ENCODE measurements at places on chromosomes 2 and 18.

DNA sequence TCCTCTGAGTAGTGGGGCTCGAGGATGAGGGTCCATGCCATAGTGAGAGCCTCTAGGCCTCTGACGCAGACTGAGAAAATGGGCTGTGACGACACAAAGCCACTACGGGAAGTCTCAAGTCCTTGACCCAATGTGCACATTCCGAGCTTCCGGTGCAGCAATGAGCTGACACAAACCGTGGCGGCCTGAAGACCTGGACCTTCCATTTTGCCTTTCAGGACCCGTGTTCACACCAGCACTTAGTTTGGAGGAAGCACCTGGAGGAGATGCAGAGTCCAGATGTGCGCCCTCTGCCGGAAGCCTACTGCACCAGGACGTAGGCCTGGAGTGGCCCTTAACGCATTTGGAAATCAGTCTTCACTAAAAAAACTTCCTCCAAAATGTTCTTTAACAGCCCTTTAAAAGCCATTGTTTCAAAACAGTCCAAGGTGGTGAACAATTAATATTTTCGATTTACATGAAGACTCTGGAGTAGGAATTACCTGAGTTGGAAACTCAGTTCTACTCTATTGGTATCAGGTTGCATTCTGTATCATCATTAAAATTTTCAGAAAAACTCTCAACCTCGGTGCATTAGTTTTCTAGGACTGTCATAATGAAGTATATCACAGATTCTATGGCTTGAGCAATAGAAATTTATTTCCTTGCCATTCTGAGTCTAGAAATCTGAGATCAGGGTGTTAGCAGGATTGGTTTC lies 33.9 kb downstream of the BMP10 start:
- peak; percentile 26 for DNase-seq

DNA sequence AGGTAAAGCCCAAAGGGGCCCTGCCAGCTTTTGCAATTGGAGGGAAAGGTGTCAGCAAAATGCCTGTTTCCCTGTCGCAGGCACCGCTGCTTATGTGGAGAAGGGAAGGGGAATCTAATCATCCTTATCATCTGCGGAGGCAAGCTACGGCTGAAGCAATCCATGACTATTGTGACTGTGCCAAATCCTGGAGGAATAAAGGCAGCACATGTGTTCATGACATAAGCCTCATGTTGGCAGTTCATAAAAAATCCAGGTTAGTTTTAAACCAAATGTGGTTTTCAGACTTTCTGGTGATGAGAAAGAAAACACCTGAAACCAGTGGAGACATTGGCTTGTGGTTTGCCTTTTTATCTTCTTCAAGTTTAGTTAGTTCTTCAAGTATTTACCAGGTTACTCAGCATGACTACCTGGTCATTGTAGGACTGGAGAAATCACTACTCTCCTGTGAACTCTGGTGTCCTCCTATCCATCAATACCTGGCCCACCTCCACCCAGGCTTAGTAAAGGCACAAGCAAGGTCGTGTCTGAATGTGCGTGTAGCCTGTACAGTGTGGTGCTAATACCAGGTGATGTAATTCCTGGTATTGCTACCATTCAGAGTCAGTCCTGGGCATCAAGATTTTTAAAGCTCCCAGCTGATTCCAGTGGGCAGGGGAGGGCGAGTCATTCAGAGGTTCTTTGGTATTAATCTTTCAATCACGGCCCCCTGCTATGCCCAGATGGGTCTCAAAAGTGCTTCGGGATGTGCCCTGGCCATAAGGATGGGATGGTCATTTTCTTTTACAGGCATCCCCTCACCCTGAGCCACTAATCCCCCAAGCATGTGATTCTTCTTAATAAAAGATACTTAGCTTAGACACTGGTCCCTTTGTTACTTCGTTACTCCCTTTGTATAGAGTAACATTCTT lies 96.8 kb downstream of the TGFA start:
- no peak for DNase-seq

- no peak for DNase-seq
These were observed 464.0 kb downstream of the FBXO15 start for GRCh38 chr18:73683409-73684238.

- no peak for DNase-seq
These were observed 24.5 kb downstream of the UGP2 start for GRCh38 chr2:63866009-63866709.

GRCh38 chr2:71250935-71251334 lies 24.0 kb upstream of the PAIP2B start:
- no peak for DNase-seq

GRCh38 chr2:157895531-157895930 lies 19.4 kb upstream of the ACVR1 start:
- DNase-seq: no peak

GRCh38 chr2:10658041-10658913 lies 31.5 kb downstream of the NOL10 start:
- no peak for DNase-seq

DNA sequence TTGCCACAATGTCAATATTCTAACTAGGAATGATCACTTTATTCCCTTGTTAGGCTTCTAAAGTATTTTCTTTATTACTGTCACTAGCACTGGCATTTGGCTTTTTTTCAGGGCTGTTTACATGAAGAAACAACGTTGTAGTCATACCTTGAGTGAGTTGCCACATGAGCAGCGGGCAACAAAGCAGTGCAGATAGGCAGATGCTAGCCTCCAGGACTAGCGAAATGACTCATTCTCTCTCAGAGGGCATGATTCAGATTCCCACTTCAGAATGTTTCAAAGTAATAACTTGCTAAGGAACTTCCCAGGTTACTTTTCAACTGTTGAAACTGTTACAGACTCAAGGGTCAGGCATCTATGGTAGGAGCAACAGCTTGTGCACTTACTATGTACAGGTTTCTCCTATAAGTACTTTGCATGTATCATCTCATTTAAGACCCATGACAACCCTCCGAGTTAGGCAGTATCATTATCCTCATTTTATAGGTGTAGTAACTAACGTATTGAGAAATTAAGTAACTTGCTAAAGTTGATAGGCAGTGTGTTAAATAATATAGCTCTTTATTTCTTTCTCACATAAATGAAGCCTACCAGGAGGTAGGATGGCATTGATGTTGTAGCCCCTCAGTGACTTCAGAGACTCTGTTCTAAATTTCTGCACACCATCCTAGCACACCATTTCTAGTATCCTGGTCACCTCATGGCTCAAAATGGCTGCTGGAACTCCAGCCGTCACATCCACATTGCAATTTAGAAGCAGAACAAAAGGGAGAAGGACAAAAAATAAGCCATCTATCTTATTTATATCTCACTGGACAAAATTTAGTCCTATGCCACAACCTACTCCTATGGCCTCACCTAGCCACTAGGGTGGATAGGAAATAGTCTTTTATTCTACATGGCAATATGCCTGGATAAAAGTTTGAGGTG lies 83.3 kb downstream of the ICOS start:
- DNase-seq: peak; percentile 22

DNA sequence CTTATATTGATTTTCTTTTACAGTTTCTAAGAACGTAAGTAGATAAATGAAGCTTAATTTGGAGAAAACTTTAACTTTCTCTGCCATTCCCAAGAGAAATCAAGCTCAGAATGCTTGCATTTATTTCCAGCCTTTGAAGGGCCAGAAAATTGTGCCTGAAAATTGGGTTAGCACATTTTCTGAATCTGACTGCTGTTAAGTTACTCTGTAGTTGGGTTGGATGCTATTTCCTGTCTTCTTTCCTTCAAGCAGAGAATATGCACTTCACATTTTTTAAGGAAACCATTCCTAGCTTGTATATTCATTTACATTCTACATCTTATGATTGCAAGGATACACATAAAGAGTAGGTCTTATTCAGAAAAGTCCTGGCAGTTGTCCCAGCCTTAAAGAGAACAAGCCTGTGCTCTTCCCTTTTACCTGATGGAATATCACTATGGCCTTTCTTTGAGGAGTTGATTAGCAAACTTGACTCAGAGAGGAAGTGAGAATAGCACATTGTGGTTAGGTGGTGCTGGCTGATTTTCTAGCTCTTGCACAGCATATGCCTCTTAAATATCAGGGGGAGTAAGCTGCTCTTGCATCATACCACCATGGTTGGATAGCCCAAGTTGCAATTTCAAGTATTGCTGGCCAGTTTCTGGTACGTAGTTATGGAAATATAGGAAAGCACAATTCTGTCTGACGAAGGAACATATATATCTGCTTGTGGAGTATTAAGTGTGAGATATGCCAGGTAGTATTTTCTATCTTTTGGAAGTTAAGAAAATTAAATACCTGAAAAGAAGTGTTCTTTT lies 133.7 kb downstream of the COMMD1 start:
- DNase-seq: peak; percentile 5

- DNase-seq: no peak
These were observed 109.7 kb upstream of the PKDCC start for GRCh38 chr2:41937921-41938708.

- DNase-seq: no peak
These were observed 87.2 kb downstream of the PPP1R1C start for GRCh38 chr2:182072861-182073260.

DNA sequence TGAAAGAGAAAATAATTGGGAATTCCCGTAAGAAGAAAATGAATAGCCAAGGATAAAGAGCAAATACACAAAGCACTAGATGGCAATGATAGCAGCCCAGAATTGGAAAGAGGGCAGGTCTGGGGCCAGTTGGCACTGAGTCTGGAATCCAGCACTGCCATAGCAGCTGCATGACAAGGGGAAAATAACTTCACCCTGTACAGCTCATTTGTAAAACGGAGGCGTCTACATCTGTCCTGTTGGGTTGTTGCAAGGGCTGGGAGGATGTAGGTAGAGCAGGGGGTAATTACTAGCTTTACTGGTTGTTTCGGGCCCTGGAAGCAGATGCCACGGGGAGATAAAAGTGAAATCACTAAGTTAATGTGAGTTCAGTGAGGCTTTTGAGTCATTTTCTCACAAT lies 110.0 kb upstream of the RASGRP3 start:
- DNase-seq: no peak

- no peak for DNase-seq
These were observed 113.5 kb downstream of the NDUFA10 start for GRCh38 chr2:239911641-239912071.

DNA sequence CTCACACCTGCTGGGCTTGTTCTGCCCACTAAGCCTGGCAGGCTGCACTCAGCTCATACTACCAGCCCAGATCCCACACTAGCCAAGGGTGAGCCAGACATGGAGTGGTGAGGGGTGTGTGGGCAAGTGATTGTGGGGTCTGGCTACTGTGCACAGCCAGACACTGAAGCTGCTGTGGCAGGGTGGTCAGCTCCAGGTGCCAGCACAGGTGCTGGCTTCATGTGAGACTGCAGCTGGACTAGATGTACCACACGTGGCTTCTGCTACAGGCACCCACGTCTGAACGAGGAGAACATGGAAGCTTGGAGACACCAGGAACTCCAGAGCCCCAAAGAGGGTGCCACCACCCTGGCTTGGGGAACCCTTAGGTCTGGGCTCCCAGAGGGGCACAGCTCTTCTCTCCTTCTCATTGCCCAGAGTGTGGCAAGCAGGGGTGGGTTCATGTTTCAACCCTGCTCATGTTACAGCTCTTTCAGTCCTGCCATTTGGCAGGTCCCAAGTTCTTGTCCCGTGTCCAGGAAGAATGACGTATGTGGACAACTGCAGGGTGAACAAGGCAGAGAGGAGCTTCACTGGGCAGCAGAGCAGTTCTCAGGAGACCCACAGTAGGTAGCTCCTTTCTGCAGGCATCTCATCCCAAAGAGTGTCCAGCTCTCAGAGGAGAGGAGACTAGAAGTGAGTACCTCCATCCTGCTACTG lies 1624.2 kb upstream of the TMEFF2 start:
- no peak for DNase-seq

- DNase-seq: no peak
These were observed 99.3 kb downstream of the TPO start for GRCh38 chr2:1512321-1513289.

DNA sequence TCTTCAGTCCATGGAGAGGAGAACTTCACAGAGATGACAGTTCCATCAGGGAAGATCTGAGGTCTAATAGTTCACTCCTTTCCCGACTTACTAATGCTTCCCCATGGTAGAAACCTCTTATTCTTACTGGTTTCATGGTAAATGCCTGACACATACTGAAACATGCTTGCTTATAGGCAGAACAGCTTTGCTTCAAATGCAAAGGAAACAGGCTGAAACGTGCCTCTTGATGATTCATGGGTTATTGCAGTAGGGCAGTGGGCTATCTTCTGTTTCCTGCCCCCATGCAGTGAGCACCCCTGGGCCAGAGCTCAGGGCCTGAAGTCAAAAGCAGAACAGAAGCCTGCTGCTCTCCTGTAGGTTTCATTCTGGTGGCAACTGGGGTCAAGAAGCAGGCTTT lies 223.5 kb downstream of the RDH14 start:
- no peak for DNase-seq

GRCh38 chr2:157488877-157489276 lies 45.0 kb upstream of the CYTIP start:
- no peak for DNase-seq

GRCh38 chr2:237322564-237322963 lies 91.4 kb downstream of the COL6A3 start:
- no peak for DNase-seq

DNA sequence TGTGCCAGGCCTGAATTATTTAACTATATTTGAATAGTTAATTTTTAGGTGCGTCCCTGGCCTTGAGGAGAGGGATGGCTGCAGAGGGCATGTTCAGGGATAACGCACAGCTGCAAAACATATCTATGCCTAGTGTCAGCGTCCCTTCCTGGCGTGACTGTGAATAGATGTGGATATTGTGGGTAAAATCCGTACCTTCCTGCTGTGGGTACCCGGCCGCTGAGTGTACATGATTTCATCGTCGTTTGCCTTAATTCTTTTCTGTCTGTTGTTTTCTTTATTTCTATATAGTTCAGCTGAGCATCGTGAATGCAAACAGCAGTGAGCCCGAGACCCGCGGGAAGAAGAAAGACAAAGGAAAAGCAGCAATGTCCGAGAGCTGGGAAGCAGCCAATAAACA lies 25.0 kb upstream of the MC2R start:
- no peak for DNase-seq

DNA sequence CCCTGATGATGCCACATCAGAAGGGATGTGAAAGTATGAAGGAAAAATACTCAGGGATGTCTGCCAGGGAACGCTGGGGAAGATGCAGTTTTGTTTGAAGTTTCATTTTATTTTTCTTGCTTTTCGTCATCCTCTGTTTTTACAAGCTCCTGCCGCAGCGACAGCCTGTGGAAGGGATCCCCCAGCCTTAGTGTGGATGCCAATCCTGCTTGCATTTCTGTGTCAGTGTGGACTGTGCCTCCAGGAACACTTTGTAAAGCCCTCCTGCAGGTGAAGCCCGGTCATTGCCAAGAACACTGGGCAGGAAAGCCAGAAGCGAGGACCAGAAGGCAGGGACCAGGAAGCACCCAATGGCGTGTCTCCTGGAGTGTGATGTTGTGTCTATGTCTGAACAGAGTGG lies 234.3 kb downstream of the SEPTIN10 start:
- no peak for DNase-seq

DNA sequence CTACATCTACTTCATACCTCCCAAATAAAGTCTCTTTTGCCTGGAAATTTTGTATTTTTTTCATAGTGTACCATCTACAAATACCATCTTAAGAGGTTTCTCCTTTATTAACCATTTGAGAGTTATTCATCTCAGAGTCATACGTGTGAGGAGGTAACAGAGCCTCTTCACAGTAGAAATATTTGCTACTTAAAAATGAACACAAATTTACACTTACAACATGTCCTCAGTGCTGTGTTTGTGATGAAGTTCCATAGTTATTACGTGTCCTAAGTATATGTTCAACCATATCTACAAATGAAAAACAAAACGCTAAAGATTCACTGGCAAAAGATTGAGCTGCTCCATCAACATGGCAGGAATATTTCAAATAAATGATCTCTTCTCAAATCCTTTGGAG lies 48.5 kb upstream of the HNRNPA3 start:
- no peak for DNase-seq

- DNase-seq: no peak
These were observed 20.4 kb downstream of the ADI1 start for GRCh38 chr2:3498783-3499394.
